ENCODE measurements at places on chromosomes 5 and 9. TPM values are rescaled to one million over a fixed set of nuclear protein-coding genes. Genes with fewer than 3 reads are reported as not detected.

GRCh38 chr5:73213566-73213998, 40.6 kb downstream of the TMEM174 start:
- peak; percentile 80 for DNase-seq

TEX48 gene
- not detected for total RNA-seq

DNA sequence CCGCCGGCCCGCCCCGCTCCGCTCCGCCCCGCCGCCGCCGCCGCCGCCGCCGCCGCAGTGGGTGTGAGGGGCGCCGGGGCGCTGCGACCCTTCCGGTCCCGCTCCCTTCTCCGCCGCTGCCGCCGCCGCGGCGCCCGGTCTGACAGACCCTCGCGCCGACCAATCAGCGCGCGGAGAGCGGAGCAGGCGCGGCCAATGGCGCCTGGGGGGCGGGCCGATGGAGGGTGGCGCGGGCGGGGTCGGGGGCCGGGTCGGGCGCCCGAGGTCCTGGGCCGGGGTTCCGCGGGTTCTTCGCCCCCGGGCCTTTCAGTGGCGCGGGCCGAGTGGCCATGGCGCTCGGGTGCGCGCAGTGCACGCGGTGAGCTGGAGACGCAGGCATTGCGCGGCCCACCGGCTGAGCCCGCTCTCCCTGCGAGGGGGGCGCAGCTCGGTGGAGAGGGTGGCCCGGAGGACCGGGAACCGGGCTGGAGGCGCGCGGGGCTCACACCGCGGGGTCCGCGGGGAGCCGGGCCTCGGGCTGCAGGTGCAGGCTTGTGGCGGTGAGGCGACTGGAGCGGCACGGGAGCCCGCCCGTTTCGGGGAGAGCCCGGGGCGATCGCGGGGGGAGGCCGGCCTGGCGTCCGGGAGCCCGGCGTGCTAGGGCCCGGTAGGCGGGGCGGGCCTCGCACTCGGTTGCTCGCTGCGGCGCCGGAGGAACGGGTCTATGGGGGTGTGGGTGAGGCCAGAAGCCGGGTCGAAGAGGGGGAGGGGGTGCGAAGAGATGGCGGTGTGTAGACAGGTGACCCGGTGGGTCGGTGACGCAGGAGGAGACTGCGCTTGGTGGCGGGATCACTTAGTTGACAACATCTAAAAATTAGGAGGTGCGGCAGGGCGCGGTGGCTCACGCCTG, at the start of gene MAPK9:
Gene MAPK9, minus strand, starts transcription at position 141 of the 889 bp plus-strand sequence. CDS start 11,522 bp downstream, outside the sequence.
- DNase-seq = peak; percentile 84

DNA sequence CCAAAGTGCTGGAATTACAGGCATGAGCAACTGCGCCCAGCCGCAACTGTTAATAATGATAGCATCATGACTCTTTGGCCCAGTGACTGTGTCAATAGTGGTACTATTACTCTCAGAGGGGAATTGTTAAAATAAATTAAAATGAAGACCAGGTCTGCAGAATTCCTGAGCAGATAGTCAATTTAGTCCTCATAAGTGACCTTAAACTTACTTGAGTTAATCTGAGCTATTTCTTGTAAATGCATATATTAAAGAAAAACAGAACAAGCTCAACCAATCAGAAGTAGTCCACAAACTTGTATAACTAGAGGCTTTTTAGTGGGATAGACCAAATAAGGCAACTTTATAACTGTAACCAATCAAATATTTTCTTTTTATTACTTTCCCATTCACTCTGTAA, 1.7 kb upstream of the RECK start:
- no peak for DNase-seq

GRCh38 chr5:174148721-174149120, 103.2 kb downstream of the NSG2 start:
- no peak for DNase-seq

GRCh38 chr5:670396-671270, 22.5 kb downstream of the TPPP start:
- no peak for DNase-seq

SPATA31C1 gene
- total RNA-seq = not detected

GRCh38 chr5:132267931-132268768, 10.7 kb downstream of the PDLIM4 start:
- no peak for DNase-seq

GRCh38 chr9:124820698-124821623, 32.3 kb upstream of the WDR38 start:
- no peak for DNase-seq

ASS1 gene
- total RNA-seq = 14.4 TPM

- no peak for DNase-seq
These were observed at the start of gene ARAP3 for GRCh38 chr5:141681695-141682641. Gene ARAP3 (minus strand): TSS chr5:141682230. CDS start chr5:141680486, 1,744 bp downstream.

- DNase-seq = peak; percentile 88
These were observed 8.2 kb downstream of the RPP25L start for GRCh38 chr9:34603610-34604231.

PITX1 gene
- 1.8 TPM for total RNA-seq

DNA sequence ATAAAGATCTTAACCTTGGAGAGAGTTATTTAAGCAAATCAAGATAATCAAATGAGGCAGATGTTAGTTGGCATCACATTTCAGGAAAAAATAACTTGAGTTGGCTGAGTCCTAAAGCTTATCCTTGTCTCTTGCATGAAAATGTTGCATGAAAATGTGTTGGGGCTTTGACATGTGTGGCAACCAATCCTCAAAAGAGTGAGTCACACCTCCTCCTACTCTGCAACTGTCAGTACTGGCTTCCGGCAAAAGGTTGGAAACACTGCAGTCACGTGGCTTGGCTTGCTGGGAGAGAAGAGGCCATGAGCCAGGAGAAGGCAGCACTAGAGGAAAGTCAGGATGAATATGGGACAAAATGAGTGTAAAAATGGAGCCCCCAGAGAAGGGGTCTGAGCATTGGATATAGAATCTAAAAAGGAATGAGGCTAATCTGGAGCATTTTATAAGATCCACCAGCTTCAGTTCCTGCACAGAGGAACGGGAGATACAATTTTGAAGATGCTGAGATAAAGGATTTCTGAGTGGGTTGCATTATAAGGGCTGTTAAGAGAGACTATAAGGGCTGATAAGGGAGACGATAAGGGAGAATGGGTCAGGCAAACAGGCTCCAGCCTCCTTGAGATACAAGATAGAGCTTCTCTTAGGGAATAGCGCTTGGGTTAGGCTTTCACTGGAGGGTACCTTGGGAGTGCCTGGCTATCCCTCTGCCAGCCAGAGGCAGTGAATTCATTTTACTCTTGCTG, 43.1 kb downstream of the SPATA31D1 start:
- DNase-seq = peak; percentile 0

C9orf50 gene
- not detected for total RNA-seq

DNA sequence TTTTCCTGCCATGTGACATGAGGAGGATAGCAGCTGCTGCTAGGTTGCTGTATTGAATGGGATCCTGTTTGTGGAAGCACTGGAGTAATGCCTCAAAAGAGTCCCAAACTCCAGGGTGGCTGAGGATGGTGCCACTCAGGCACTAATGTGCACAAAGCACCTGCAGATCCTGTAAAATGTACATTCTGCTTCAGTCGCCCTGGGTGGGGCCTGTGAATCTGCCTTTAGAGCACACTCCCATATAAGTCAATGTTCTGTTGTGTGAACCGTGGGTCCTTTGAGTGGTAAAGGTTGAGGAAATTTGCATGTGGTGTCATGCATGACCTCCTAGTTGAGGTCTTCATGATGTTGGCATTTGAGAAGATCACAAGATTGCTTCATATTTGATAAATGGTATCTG, 31.6 kb upstream of the ANKRD18A start:
- no peak for DNase-seq

HTR1A gene
- not detected for total RNA-seq

RANBP17 gene
- total RNA-seq = not detected

GRCh38 chr5:127938746-127939145, 144.8 kb upstream of the SLC12A2 start:
- no peak for DNase-seq

CCL21 gene
- total RNA-seq = not detected

NKD2 gene
- total RNA-seq = 22.9 TPM

PCDHGA4 gene
- total RNA-seq = 3.5 TPM

DNA sequence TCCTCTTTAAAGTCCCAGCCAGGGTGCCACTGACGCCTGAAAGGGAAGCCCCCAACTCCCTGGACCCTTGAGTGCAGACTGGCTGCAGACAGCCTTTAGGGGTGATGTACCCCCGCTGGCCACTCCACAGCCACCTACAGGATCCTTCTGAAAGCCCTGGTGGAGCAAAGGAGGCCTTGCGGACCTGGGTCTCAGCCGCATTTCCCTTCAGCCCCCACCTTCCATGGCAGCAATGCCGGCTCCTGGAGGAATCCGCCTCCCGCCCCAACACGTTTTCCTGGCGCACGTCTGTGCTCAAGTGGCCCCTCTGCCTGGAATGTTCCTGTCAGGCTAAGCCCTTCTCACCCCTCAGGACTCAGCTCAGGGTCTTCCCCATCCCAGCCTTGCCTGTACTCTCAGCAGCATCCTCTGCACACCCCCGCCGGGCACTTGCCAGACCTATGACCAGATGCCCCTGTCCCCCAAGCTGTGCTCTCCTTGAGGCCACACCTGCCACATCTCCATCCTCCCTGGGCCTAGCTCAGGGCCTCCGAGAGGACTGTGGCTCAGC, 134.1 kb upstream of the RAPGEF1 start:
- no peak for DNase-seq

WDR38 gene
- total RNA-seq = not detected

- no peak for DNase-seq
These were observed 121.6 kb downstream of the OXCT1 start for GRCh38 chr5:41748631-41749030.

SLC6A18 gene
- not detected for total RNA-seq

GRCh38 chr5:14900693-14901461, 29.3 kb upstream of the ANKH start:
- DNase-seq = no peak

FGF18 gene
- 1.3 TPM for total RNA-seq

PCDHA1 gene
- 0.96 TPM for total RNA-seq

DNA sequence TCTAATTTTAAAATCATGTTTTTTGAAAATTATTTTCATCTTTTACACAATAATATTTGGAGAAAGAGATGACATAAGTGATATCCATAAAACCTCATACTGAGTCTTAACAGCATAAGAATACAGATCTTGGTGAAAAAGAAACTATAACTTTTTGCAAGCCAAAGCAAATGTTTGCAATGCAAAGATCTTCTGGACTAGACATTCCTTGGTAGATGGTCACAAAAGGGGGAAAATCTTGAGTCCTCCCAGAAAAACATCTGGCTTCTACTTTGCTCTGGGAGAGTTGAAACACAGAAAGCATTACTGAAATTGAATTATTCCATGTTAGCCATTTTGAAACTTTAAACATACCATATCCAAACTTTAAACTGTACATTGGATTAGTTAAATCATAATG, 308.2 kb downstream of the ANXA1 start:
- no peak for DNase-seq

FAXDC2 gene
- total RNA-seq = not detected

GRCh38 chr9:8382266-8382665, 582.7 kb upstream of the DMAC1 start:
- no peak for DNase-seq

- no peak for DNase-seq
These were observed 25.4 kb downstream of the ADAMTS2 start for GRCh38 chr5:179319741-179320281.

DNA sequence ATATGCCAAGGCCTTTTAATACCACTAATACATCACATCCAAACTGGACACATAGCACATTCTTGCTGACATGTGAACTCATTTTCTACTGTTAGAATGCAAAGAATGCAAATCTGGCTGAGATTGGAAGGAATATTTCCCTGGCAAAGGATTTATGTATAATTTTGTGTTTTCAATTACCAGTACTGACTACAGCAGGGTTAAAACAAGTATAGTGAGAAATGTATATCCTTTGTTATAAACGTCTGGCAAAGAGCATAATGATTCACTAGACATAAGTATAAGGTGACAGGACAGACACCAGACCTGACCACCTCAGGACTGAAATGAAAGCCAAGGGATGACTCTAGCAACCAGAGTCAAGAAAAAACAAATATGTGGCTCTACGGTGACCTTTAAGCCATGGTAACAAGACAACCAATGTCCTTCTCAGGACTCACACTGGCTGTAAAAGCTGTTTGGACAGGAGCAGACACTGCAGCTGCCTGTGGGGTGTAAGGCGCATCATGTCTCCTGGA, 95.0 kb downstream of the MRPS27 start:
- no peak for DNase-seq

DNA sequence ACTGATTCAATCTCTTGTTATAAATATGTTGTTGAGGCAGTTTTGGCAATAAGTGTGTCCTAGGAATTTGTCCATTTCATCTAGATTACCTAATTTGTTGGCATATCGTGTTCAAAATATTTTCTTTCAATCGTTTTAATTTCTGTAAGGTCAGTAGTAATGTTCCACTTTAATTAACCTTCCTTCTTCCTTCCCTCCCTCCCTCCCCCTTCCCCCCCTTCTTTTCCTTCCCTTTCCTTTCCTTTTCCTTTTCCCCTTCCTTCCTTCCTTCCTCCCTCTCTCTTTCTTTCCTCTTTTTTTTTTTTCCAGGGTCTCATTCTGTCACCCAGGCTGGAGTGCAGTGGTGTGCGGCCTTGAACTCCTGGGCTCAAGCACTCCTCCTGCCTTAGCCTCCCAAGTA, 27.1 kb downstream of the CD14 start:
- no peak for DNase-seq

KIF12 gene
- not detected for total RNA-seq

GRCh38 chr9:99299211-99300102, 77.4 kb downstream of the SEC61B start:
- DNase-seq = peak; percentile 73

GRCh38 chr9:31210978-31211570, 1173.4 kb upstream of the ACO1 start:
- no peak for DNase-seq

DNA sequence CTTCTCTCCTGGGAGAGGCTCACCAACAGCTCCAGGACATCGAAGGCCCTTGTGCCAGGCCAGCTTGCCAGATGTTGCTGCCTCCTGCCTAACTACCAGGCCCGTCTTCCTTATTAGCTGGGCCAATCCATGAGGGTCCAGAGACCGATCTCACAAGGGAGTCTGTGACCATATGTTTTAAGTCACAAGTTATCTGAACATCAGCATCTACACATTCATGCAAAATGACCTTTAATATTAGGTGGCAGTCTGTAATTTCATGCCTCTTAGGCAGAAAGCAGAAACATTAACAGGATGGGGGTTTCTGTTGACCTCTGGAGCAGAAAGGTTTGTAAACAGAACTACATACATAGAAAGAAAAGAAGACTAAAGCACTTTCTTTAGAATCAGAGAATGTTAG, 75.1 kb upstream of the SLC25A51 start:
- DNase-seq = no peak

PCDHGA2 gene
- total RNA-seq = 1.8 TPM

DNA sequence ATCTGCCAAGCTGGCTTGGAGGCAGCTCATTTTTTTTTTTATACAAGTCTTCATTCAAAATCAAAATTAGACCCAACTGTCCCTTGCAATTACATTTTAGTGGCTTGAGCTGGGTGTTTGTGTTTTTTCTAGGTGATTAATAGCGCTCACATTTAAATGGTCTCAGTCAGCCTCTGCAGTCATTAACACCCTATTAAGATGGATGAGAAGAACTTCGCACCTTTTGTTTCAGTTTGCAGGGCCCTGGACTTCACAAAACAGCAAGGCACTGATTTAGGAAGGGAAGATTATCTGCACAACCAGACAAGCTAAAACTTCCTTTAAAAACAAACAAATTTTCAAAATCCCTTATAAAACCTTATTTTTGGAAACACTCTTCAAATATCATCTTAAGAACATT, 374.8 kb downstream of the EFNA5 start:
- DNase-seq = no peak
